Esophagus squamous epithelium (tissue), 5 donors: ENCODE measurements at places on chromosomes 4 and X. TPM values are rescaled to one million over a fixed set of nuclear protein-coding genes. Genes with fewer than 3 reads are reported as not detected.

RPS6KA6 gene
- 2.9 TPM for total RNA-seq

ADRA2C gene
- total RNA-seq = 0.61 TPM

DNA sequence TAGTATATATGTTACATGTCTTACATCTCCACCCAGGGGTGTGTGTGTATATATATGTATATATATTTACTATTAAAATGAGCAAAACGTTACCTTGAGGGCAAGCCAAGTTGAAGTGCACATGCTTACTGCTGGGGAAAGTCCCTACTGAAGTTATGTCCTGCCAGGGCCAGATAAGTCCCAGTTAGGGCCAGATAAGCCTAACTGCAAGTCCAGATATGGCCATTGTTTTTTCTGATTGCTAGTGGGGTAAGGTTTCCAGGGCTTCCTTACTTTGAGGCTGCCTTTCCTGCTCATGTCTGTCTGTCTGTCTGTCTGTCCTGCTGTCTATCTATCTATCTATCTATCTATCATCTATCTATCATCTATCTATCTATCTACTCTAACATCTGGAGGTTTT, 19.3 kb upstream of the ZNF81 start:
- H3K36me3 ChIP-seq = no peaks in the 10 kb centered on the region
- H3K27ac ChIP-seq = no peak overlapping the region
- no peak for DNase-seq

DNA sequence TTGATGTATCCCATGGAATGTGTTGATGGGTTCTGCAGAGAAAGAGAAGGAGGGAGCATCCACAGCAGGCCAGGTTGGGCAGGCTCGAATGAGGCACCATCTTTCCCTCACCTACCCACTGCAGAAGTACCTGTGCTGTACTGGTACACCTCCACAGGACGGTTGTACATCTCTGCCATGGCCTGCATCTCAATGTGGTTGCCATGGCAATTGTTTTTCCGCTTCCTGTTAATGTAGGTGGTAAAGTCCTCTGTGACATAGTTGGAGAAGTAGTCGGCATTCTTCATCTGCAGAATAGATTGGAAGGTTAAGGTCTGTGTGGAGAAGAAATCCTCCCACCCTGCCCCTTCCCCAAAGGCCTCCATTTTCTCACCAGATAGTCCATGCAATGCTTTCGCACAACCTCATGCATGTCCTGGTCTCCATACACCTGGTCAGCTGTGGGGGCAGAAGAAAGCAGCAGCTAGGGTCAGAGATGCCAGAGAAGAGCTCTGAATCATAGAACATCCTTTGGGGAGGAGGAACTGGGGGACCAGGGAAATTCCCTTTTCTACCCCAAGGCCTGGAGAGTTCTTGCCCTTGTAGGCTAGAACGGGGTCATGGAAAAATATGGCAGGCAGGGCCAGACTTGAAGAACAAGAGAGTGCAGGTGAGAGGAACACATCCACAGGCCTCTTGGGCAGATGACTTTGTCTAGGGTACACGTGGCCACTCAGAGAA, 15.9 kb upstream of the PIM2 start:
- no peak overlapping the region for H3K27ac ChIP-seq
- no peak for DNase-seq
- no peak overlapping the region for H3K4me3 ChIP-seq
- peaks cover 87% of the 10 kb centered on the region for H3K36me3 ChIP-seq

WNK3 gene
- total RNA-seq = 0.29 TPM

NALF2 gene
- total RNA-seq = not detected

DNA sequence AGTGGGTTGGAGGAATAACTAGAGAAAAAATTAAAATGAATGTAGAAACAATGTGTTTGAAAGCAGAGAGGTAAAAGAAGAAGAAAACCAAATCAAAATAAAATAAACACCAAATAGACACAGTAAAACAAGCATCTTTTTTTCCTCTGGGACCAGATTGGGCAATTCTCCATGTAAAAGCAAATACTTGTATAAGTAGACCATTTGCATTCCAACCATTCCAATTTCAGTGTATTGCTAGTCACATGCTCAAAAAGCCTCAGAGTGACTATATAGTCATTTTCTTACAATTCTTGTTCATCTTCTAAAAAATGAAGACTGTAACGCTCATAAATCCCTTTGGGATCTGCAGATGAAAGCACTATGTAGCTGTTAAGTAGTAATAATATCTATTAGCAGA, 969.5 kb downstream of the PCDH18 start:
- DNase-seq = no peak
- H3K27ac ChIP-seq = no peak overlapping the region
- H3K36me3 ChIP-seq = no peaks in the 10 kb centered on the region
- no peaks in the 10 kb centered on the region for H3K27me3 ChIP-seq

DNA sequence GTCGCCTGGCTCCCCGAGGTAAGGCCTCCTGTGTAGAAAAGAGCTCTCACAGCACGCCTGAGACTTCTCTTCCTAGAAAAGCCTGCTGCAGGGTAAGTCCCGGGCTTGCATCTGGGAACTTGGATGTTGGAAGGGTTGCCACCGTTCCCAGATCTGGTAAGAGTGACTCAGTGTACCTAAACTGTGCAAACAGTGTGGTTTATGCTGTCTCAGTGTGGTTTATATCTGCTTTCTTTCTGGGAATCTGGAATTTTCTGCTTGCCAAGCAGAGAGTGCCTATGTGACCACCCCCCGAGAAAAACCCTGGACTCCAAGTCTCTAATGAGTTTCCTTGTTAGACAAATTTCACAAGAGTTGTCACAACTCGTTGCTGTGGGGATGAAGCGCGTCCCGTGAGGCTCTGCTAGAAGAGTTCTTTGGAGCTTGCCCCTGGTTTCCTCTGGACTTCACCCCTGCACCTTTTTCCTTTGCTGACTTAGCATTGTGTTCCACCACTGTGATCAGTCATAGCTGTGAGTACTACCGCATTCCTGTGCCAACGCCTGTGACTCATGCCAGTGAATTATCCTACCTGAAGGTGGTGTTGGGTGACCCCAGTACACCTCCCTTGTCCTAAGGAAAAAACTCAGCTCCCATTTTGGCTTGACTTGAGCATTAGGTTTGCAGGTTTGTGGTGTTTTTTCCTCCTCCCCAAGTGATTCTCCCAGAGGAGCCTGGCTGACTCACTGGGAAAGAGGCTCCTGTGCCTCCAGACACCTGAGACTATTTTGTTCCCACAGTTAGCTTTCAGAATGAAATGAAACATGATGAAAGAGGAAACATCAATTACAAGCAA, 14.5 kb downstream of the SLC2A9 start:
- no peaks in the 10 kb centered on the region for H3K27me3 ChIP-seq
- H3K36me3 ChIP-seq = no peaks in the 10 kb centered on the region
- H3K4me3 ChIP-seq = no peak overlapping the region
- DNase-seq = no peak
- H3K4me1 ChIP-seq = peaks cover 76% of the 10 kb centered on the region
- H3K27ac ChIP-seq = peak overlapping the region; percentile 80

GRCh38 chr4:38145033-38145678, 185.0 kb downstream of the PTTG2 start:
- no peak overlapping the region for H3K27ac ChIP-seq
- no peaks in the 10 kb centered on the region for H3K36me3 ChIP-seq
- H3K4me3 ChIP-seq = no peak overlapping the region
- H3K27me3 ChIP-seq = no peaks in the 10 kb centered on the region

DNA sequence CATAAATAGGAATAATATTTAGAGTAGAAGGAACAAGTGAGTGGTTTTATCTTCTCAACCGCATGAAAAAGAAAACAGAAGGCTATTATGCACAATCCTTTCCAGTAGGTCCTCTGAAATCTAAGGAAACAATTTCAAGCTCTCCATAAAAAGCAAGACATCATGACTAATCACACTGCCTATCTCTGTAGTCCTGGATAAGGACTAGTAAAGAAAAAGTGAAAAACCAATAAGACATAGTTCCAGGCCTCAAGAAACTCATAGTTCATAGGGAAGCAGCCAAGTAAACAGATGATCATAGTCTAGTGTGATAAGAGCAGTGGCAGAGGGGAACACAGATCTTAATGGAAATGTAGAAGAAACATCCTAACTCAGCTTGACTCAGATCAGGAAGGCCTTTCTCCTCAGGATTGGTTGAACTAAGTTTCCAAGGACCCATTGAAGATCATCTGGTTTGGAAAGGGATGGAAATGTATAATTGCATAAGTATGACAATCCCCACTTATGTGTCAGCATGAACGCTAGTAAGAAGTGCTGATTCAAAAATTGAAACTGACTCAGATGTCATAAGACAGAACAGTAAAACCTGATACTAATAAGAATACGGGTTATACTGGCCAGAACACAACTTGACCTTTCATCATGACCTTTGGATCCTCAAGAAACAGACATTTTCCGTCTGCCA, 155.3 kb downstream of the GRIA3 start:
- no peaks in the 10 kb centered on the region for H3K4me1 ChIP-seq
- no peak overlapping the region for H3K4me3 ChIP-seq
- no peaks in the 10 kb centered on the region for H3K27me3 ChIP-seq
- no peak for DNase-seq
- no peak overlapping the region for H3K27ac ChIP-seq

DNA sequence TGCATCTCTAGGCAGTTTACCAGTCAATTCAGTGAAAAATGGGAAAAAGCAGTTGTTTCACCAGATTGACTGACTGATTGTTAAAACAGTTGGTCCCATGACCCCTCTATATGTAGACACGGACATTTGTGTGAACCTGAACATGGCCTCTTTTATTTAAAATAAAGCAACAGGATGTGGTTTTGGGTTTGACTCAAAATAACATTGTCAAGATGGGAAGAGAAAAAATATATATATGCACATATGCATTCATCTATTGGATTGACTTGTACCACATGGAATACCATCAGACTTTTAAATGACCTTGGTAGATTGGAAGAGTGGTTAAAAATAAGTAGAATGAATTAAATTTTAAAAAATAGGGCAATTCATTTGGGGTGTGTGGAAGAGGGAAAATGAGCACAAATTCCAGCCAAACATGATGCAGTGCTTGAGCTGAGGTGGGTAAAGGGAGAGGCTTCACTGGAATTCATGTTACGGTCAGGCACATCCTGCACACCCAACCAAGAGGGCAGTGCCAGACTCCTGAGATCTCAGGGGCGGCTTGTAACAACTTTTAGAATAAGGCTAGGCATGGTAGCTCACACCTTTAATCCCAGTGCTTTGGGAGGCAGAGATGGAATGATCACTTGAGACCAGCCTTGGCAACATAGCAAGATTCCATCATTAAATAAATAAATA, 560.7 kb upstream of the TENM3 start:
- H3K27ac ChIP-seq = no peak overlapping the region
- H3K27me3 ChIP-seq = no peaks in the 10 kb centered on the region
- no peak overlapping the region for H3K4me3 ChIP-seq
- no peaks in the 10 kb centered on the region for H3K4me1 ChIP-seq
- H3K36me3 ChIP-seq = no peaks in the 10 kb centered on the region

GRCh38 chrX:331151-331824, 12.7 kb upstream of the GTPBP6 start:
- H3K4me3 ChIP-seq = no peak overlapping the region
- no peak for DNase-seq
- H3K27me3 ChIP-seq = no peaks in the 10 kb centered on the region
- H3K36me3 ChIP-seq = no peaks in the 10 kb centered on the region
- H3K4me1 ChIP-seq = peaks cover 10% of the 10 kb centered on the region

ADAM29 gene
- total RNA-seq = not detected

GRCh38 chrX:46408553-46409407, 136.4 kb downstream of the ZNF674 start:
- H3K4me3 ChIP-seq = no peak overlapping the region
- no peak overlapping the region for H3K27ac ChIP-seq
- no peaks in the 10 kb centered on the region for H3K4me1 ChIP-seq

DNA sequence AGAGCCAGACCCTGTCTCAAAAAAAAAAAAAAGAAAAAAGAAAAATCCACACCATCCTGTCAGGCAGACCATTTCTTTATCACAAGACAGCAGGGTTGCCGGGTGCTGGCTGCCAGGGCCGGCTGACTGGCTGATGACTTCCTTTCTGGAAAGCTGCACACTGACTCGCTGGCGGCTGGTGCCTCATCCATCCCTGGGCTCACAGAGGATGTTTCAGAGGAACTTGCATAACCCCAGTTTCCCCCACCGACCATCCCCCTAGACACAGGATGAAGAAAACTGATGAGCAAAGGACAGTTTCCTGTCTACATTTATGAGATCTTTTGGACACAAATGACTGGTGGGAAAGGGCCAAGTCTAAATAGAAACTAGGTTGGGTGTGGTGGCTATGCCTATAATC, 14.1 kb downstream of the HPSE start:
- H3K4me3 ChIP-seq = no peak overlapping the region
- H3K36me3 ChIP-seq = no peaks in the 10 kb centered on the region
- DNase-seq = no peak
- no peak overlapping the region for H3K27ac ChIP-seq
- H3K27me3 ChIP-seq = no peaks in the 10 kb centered on the region
- H3K4me1 ChIP-seq = no peaks in the 10 kb centered on the region

- no peaks in the 10 kb centered on the region for H3K36me3 ChIP-seq
- H3K4me3 ChIP-seq = no peak overlapping the region
- H3K27me3 ChIP-seq = no peaks in the 10 kb centered on the region
- H3K27ac ChIP-seq = no peak overlapping the region
- no peaks in the 10 kb centered on the region for H3K4me1 ChIP-seq
- no peak for DNase-seq
These were observed 544.5 kb downstream of the PPP4R3C start for GRCh38 chrX:26918631-26919030.

- peak overlapping the region; percentile 57 for H3K4me3 ChIP-seq
- peaks cover 6% of the 10 kb centered on the region for H3K4me1 ChIP-seq
- peaks cover 37% of the 10 kb centered on the region for H3K27me3 ChIP-seq
- no peaks in the 10 kb centered on the region for H3K36me3 ChIP-seq
These were observed 4.7 kb upstream of the NKX6-1 start for GRCh38 chr4:84503495-84504437.

BEX5 gene
- 2.3 TPM for total RNA-seq

DNA sequence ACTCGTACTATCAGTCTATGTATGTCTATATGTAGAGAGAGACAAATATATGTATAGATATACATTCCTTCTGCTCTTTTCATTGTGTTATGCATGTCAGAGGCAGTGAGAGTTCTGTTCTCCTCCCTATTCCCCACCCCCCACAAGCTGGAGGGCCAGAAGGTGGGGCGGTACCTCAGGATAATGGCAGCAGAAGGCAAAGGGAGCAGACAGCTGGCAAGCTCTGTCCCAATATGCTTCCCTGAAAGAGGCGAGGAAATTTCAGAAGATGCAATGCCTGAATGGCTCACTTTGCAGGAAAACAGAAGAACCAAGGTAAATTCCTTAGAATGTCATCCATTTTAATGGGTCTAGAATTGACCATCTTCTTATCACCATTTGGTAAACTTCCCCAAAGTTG, 114.4 kb downstream of the NAA11 start:
- H3K27ac ChIP-seq = no peak overlapping the region
- H3K4me1 ChIP-seq = no peaks in the 10 kb centered on the region
- no peak for DNase-seq
- no peaks in the 10 kb centered on the region for H3K27me3 ChIP-seq

DNA sequence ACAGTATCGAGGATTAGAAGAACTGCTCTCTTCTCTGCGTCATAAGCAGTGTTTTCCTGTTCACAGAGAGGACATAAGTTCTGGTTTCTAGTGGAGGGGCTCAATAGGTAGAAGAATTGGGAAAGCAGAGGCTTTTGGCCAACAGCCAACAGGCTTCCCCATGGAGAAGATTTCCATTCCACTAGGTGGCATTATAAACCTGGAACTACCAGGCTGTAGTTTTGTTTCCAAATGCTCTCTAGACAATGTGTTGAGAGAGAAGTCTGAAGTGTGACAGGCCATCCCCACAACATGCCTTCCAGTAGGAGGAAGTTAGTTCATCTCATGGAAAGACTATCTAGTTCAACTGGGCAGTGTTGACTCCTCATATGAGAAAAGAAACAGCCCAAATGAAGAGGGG, 63.8 kb upstream of the ANXA10 start:
- H3K4me3 ChIP-seq = no peak overlapping the region
- H3K27ac ChIP-seq = no peak overlapping the region
- no peaks in the 10 kb centered on the region for H3K27me3 ChIP-seq

SAGE1 gene
- not detected for total RNA-seq

PAGE3 gene
- not detected for total RNA-seq
